SHP77 (cell line): ENCODE measurements at places on chromosomes 12 and 14.

- no peak for DNase-seq
Observed at GRCh38 chr12:96513166-96513565, 23.8 kb downstream of the CFAP54 start.

DNA sequence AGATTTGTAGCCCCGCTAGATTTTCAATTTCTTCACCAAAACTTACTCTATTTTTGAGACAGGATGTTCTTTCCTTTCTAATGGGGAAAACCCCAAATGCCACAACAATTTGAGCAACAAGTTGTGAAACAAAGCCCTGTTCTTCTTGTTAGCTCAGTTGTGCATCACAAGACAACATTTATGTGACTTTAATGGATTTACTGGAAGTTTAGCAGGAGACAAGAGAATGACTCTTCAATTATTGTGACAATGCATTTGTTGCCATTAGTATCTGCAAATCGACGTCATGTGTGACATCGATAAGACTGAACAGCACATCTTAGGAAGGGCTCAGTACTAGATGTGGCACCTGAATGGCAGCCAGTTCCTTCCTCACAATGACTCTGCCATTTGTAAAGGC, 1028.9 kb upstream of the TMEM132C start:
- no peak for DNase-seq

- no peak for DNase-seq
Observed at GRCh38 chr12:8048906-8049305, 16.4 kb downstream of the FOXJ2 start.

DNA sequence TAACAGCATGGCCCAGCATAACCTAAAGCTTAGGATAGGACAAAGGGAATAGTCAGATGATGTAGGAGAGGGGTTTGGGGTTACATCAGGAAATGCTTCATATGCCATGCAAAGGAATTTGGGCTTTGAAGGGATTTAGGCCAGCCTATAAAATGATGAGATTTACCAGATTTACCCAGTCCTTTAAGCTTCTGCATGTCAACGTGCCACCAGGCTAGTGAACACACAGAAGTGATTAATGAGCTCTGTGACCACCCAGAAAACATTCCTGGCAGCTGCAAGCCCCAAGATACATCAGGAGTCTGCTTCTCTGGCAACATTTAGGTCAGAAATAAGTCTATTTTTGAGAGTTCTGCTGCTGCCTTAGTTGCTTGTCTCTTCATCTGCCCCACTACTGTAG, 118.3 kb downstream of the LRIG3 start:
- DNase-seq, result no peak

DNA sequence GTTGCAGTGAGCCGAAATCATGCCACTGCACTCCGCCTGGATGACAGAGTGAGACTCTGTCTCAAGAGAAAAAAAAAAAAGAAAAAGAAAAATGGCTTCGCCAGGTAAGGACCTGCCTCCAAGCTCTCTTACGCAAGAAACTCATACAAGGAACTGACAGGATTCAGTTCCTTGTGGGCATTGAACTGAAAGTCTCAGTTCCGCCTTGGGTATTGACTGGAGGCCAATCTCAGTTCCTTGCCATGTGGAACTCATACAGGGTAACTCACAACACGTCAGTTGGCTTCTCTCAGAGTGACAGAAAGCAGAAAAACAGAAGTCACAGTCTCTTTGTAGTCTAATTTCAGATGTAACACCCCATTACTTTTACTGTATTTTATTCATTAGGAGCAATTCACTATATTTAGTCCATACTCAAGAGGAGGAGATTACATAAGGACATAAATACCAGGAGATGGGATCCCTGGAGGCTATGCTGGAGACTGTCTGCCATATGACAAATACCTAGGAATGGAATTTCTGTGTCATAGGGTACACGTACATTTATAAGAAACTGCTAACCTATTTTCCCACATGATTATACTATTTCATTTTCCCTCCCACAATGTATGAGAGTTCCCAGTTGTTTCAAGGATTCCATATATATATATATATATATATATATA, 11.4 kb upstream of the NOPCHAP1 start:
- no peak for DNase-seq

DNA sequence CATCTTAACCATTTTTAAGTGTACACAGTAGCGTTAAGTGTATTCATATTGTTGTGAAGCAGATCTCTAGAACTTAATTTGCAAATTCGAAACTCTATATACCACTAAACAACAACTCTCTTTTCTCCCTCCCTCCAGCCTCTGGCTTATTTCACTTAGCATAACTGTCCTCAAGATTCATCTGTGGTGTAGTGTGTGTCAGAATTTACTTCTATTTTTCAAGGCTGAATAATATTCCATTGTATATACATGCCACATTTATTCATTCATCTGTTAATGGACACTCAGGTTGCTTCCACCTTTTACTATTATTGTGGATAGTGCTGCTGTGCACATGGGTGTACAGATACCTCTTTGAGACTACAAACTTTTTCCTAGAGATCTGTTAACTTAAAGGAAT, 26.5 kb downstream of the VRK1 start:
- DNase-seq, result no peak

- DNase-seq, result no peak
Observed at GRCh38 chr14:100807979-100808734, 17.8 kb upstream of the MEG3 start.

DNA sequence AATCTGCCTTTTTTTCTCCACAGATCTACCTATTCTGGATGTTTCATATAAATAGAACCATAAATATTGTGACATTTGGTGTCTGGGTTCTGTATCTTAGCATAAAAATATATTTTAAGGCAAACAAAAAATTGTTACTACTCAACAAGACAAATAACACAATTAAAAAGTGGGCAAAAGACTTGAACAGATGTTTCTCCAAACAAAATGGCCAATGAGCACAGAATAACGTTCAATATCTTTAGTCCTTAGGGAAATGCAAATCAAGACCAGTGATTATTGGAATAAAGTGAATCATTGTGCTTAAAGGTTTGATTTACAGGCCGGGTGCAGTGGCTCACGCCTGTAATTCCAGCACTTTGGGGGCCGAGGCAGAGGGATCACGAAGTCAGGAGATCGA, 1331.3 kb downstream of the AACS start:
- DNase-seq, result no peak

GRCh38 chr14:72812292-72812851, 81.5 kb downstream of the DPF3 start:
- no peak for DNase-seq

- no peak for DNase-seq
Observed at GRCh38 chr14:92675421-92675820, 73.0 kb downstream of the LGMN start.

DNA sequence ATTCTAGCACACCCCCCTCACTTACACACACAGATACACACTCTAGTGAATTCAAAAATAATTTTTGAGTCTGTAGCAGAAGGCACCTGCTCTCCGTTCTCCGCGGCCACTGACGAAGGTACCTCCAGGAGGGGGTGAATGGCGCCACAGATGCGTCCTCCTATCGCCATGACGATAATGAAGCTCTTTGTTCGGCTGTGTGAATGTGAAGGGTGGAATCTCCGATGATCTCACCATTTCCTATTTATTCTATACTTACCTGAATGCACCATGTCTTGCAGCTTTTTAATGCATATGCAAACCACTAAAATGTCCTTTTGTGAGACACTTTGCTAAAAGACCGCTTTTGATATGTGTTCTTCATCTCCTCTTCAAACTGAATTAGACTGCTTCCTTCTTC, 162.7 kb downstream of the EGLN3 start:
- no peak for DNase-seq

DNA sequence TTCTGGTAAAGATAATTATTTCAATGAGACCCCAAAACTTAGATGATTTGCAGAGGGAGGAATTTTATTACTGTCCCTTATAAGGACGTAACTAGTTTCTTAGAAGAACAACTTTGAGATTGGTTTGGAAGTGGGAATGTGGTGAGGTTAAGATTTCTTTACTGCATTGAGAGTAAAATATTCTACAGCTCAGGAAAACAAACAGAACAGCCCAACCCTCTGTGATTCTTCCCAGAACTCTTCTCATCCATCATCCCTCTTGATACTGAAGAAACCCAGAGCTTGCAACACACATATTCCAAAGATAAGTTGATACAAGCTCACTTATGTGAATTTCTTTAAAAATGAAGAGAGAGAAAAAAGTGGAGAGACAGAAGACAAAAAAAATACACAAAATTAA, 234.2 kb downstream of the CRADD start:
- no peak for DNase-seq

DNA sequence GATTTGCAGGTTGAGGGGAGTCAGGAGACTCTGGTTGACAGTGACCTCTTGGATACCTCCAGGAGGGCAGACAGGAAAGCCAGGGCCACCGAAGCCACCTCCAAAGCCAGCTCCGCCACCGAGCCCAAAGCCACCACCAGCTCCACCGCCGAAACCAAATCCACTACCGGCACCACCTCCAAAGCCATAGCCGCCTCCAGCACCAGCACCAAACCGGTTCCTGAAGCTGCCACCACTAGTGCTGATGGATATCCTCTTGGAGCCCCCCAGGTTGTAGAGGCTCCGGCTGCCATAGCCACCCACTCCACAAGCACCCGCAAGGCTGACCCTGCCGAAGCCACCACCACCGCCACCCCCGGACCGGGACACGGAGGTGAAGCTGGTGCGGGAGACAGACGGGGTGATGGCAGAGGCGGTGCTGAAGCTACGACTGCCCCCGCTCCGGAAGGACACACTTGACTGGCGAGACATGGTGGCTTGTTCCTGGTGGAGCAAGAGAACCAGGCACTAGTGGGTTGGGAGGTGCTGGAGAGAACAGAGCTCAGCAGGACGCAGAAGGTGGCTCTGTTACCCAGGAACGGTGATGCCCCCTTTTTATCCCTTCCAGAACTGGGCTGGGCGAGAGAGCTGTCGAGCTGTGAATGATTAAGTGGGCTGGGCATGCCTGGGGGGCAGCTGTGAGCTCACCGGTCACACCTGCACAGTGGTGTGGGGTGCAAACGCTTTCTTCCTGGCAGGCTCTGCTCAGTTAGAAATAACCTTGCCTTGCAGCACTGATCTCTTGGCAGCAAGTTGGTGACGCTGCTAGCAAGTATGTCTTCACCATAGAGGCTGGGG, at the start of gene KRT5:
TSS of gene KRT5 (minus strand) at position 569 of the 837 bp plus-strand sequence. CDS start at position 471, 98 bp downstream.
- DNase-seq, result no peak

- no peak for DNase-seq
Observed at GRCh38 chr12:106066051-106066705, 72.6 kb downstream of the NUAK1 start.
